ENCODE measurements at places on chromosomes 2 and 18.

- no peak for DNase-seq
These were observed 856.1 kb upstream of the ID2 start for GRCh38 chr2:7825591-7826312.

DNA sequence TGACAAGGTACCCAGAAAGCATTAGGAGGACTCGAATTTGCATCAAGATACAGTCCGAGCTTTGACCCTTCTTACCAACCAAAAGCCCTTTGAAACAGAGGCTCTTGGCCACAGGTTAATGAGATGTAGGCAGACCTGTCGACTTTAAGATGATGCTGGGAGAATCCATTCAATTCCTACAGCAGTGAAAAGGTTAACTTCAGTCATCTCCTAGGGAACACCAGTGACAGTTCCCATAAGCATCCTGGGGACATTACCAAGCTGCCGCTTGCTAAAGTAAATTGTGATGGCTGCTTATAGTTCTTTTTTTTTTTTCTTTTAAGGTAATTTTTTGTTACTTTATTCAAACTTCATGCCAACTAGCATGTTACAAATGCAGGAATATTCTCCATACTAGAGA is 379.3 kb downstream of the SOX11 start:
- DNase-seq: no peak

DNA sequence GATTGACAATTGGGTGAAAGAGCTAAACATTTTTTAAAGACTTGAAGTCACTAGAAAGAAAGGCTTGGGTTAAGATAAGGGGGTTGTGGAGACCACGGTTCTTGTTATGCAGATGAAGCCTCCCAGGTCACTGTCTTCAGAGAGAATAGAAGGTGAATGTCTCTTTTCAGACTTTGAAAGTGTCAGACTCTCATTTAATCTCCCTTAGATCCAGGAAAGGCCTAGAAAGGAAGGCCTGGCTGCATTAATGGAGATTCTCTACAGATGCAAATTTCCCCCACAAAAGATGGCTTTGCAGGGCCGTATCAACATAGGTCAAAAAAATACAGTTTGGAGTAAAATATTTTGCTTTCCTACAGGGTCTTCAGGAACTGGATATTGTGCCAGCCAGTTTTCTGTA is 193.9 kb downstream of the RTP5 start:
- no peak for DNase-seq

- DNase-seq: no peak
These were observed 44.9 kb downstream of the CFAP210 start for GRCh38 chr2:169649278-169649677.

Data from GM03348 (cell line).